Foreskin keratinocyte (primary cell): ENCODE measurements at places on chromosomes 12 and 14. TPM values are rescaled to one million over a fixed set of nuclear protein-coding genes. Genes with fewer than 3 reads are reported as not detected.

DNA sequence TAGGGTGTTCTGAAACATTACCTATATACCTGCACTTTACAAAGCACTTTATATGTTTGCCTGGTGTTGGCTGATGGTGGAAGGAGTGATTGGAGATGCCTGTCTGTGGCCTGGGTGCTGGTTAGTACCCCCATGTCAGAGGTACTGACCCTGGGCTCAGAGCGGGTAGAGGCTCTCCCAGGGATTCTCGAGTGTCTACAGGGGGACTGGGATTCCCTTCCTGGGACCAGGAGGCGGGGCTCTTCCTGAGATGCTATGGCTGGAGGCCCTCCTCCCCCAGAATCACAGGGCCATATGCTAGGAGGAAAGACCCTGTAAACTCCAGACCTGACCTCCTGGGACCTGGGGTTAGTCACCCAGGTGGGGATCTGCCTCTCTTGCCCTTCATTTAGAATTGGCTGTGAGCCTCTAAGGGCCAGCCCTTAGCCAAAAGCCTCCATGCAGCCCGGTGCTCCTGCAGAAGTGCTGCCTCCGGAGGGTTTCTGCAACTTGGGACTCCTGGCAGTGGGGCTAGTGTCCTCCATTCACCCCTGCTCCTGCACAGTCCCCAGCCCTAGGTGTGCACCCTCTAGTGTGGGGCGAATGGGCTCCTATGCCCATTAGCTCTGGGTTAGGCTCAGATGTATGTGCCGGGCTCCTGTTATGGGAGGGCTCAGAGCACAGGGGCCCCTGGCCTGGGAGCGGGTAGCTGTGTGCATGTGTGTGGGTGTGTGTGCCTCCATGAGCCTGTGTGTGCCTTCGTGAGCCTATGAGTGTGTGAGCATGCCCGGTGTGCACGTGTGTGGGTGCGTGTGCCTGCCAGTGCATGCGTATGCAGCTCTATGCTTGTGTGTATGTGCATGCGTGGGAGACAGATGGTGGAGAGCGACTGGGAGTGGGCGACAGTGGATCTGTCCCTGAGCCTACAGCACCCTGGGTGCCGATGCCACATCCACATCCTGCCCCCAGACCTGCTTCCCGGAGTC is 36.6 kb downstream of the RTL1 start:
- no peak for DNase-seq

- DNase-seq, result peak; percentile 80
These were observed 240.3 kb downstream of the ZFP36L1 start for GRCh38 chr14:68552602-68553001.

DNA sequence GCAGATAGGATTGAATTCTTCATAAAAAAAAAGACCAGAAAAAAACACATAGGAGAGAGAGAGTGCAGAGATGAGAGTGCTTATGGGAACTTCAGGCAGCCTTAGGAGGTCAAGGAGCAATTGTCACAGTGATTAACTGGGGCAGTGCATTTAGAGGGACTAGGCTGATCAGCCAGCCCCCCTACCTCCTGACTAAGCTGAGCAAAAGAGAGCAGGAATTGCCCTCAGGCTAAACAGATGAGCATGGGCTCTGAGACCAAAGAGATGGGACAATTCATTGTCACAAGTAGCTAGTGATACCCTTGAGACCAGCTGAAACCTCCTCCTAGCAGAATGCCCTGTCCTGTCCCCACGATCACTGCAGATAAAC is 124.0 kb downstream of the BTG1 start:
- DNase-seq, result no peak

DNA sequence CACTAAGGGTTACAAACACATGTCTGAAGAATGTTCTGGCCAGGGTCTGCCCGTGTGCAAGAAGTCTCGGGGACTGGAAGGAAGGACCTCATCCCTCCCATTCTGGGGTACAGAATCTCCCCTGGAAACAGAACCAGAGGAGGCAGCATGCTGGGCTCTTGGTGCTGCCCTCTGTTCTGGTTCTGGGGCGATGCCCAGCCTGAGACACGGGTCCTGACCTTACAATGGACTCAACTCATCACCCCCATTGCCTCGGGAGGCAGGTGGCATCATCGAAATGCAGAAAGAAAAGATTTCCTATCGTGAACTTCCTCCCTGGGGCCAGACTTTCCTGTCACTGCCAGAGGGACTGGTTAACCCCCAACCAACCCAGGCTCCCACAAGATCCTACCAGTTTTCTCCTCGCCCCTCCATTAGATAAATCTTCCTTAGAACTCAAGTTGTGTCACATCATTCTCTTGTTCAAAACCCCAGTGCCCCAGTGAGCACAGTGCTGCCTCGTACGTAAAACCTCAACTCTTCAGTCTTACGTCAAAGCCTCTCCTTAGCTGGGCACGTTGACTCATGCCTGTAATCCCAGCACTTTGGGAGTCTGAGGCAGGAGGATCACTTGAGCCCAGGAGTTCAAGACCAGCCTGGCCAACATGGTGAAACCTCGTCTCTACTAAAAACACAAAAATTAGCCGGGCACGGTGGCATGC is 52.1 kb downstream of the PSMA6 start:
- no peak for DNase-seq

- DNase-seq, result no peak
These were observed 170.8 kb downstream of the SNAPC1 start for GRCh38 chr14:61932974-61933373.

DNA sequence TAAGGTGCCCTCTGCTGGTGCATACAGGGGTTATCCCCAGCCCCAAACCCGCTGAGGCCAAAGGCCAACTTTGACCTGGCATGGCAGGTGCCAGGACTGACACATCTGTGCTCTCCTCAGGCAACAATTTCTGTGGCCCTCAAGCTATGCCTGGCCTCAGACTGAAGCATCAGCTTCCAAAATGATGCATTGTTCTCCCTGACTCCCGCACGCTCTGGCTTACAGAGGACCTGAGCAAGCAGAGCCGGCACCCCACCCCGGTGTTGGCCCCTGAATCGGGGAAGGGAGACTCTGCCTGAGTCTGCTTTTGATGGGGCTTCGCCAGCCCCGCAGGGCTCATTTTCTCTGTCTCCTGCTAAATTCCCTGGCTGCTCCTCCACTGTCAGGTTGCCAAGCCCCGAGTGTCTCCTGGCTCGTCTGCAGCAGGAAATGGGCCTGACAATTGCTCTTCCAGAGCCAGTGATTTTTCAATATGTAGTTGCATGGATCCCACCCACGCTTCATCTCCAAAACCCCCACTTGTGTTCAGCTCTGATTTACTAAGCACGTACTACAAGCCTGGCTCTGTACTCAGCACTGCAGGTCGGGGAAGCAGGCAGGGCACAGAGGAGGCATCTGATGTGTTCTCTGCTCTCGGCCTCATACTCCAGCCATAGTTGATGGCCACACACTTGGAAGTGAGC is 126.1 kb downstream of the SLC38A6 start:
- no peak for DNase-seq

DNA sequence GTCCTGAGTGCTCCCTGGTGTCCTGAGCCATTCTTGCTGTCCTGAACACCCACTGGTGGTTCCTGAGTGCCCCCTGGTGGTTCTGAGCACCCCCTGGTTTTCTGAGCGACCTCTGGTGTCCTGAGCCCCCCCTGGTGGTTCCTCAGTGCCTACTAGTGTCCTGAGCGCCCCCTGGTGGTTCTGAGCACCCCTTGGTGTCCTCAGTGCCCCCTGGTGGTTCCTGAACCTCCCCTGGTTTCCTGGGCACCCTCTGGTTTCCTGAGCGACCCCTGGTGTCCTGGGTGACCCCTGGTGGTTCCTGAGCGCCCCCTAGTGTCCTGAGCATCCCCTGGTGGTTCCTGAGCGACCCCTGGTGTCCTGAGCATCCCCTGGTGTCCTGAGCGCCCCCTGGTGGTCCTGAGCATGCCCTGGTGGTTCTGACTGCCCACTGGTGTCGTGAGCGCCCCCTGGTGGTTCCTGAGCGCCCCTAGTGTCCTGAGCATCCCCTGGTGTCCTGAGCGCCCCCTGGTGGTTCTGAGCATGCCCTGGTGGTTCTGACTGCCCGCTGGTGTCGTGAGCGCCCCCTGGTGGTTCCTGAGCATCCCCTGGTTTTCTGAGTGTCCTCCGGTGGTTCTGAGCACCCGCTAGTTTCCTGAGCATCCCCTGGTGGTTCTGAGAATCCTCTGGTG is 473.1 kb downstream of the TMEM121 start:
- DNase-seq, result no peak

Gene CCDC175
- not detected in 2 replicates for total RNA-seq

Gene TRAF3
- 19.9 and 20.4 TPM in 2 replicates for total RNA-seq

Gene CPNE8
- total RNA-seq, result 12.2 and 13.5 TPM in 2 replicates
